ENCODE measurements at places on chromosomes 16 and 17.
A peak's percentile ranks its signal among the peaks of the same experiment; 100 is the strongest.

GRCh38 chr16:58331024-58331707, 36.3 kb upstream of the PRSS54 start:
- no peak for DNase-seq

DNA sequence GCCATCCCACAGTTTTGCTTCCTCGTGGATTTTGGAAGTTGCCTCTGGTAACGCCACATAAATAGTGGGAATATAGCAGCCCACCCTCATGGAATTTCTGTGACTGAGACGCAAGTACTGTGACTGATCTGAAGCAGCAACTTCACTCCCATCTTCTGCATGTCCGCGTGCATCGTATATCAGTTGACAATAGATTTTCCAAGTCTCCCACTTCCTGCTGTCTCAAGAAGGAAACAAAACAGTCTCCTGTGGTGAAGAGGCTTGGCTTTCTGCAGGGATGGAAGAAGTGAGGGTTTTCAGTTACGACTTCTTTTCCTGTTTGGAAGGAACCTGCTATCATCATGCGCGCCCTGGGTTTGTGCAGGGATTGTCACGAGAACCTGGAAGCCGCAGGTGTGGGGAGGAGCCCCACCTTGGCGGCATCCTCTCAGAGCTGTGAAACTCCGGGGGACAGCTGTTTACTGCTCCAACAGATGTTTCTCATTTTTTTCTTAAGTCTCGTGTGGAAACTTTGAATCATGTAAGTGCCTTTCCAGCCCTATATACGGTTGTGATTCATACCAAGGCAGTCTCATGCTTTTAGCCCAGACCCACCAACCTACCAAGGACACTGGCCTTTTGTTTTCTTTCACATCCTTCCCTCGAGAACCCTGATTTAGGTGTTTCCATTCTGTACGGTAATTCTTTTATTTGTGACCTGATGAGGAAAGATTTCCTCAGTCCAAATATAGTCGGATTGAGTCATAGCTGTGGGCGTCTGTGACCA, 57.5 kb downstream of the WIPI1 start:
- no peak for DNase-seq

DNA sequence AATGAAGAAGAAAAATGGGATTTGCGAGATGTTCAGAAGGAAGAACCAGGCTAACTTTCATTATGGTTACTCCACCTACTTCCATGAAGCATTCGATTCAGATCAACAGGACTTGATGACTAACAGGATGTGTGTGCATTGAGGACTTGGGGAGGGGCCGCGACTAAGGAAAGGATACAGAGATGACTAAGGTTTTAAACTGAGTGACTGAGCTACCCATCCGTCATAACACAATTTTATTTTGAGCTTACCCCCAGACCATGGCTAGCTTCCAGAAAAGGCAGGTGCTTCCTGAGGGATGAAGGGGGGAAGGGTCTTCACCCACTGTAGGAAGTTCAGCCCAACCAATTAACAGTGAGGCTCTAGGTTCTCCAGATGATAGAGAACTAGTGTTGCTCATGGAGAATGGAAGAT, 2.5 kb upstream of the CDYL2 start:
- peak; percentile 24 for DNase-seq

DNA sequence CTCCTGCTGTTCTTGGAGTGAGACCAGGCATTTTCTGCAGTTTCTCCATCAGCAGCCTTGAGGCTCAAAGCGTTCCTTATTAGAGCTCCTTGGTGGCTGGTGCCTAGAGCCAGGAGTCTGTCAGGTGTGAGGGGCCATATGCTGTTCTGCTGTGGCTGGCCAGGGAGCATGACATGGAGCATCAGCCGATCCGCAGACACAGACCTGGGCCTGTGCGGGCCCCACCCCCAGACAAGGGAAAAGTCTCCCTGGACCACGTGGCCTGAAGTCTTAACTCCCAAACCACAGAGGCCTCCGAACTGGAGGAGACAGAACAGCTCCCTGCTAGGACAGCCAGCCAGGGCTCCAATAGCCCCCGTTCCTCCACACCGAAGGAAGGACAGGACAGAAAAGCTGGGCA, 162.7 kb upstream of the CIBAR2 start:
- no peak for DNase-seq

GRCh38 chr16:3443108-3444031, at the start of the genes NAA60 and ZNF597:
Gene NAA60, plus strand, starts transcription at chr16:3443680. Its CDS starts 32,548 bp downstream, at chr16:3476228.
Gene ZNF597, minus strand, starts transcription at chr16:3443504. Its CDS starts 351 bp downstream, at chr16:3443153.
- DNase-seq, result no peak

DNA sequence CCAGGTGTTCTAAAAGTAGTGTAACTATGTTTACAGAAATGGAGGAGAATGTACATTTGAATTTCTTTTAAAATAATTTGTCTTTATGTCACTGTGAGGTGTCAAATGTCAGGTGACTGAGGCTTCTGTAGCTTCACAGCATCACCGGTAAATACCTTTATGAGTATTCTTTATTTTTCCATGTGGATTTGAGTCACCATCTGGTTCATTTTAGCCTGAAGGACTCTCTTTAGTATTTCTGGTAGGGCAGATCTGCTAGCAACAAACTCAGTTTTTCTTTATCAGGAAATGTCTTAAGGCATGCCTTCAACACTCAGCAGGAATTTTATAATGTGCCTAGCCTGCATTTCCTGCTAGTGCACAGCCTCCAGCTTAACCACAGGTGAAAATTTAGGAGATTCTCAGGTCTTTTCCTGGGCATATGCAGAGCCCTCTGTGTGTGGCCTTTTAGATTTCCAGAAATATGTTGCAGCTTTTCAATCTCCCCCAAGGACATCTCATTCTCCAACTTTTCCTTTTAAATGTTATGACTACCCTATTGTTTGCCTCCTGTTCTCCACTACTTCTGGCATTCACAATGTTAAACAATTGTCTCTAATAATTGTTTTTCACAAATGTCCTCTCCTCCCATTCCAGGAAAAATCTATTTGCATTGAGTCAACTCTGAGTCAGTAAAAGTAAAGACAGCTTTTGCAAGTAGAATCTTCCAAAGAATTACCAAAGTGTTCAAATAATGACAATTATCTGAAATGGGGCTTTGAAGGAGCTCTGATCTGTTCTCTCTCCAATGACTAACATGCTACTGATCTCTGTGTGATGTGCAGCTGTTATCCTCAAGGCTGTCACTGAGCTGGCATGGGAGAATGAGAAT, 239.4 kb upstream of the CPHXL start:
- no peak for DNase-seq

DNA sequence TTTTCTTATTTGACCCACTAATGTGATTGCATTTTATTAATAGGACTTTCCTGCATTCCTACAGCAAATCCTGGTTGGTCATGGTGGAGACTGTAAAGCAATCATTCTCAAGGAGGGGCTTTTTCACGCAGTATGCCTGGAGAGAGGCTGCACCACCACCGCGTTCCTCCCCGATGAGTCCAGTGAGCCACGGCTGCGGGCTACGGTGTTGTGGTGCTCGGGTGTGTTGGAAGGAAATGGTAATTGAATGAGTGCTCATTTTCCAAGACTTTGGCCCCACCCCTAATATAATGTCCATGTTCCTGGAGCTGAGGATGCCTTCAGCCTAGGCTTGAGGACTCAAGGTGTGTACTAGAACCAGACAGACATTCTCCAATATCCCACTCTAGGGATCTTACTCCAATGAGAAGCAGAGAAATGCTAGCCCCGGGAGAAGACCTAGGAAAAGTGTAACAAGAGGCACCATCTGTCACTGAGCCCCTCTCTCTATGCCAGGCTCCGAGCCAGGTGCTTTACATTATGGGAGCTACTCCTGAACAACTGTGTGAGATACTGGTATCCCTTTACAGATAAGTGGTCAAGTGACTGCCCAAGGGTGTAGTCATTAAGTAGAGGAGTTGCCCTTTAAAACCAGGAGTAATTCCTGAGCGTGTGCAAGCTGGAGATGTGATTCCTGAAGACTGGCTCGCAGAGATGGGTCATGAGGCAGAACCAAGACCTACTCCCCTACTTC, 39.4 kb downstream of the HEATR6 start:
- no peak for DNase-seq

DNA sequence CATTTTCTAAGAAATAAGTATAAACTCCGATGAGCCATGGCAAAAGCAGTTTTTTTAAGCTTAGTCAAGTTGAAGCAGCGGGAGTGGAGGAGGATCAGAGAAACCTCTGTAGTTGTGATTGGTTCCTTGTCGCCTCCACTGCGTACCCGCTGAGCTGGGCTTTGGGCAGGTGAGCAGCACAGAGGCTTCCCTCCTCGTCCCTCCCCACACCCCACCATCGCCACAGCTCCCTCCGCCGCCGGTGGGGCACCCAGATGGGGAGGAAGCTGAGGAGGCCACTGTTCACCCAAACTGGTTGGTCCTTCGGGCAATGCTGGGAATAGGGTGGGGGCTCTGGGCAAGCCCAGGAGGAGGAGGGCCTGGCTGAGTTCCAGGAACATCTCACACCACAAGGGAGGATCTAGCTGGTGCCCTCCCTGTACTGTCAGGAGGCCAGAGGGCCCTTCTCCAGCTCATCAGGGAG, 5.2 kb upstream of the MRPL38 start:
- DNase-seq, result no peak

DNA sequence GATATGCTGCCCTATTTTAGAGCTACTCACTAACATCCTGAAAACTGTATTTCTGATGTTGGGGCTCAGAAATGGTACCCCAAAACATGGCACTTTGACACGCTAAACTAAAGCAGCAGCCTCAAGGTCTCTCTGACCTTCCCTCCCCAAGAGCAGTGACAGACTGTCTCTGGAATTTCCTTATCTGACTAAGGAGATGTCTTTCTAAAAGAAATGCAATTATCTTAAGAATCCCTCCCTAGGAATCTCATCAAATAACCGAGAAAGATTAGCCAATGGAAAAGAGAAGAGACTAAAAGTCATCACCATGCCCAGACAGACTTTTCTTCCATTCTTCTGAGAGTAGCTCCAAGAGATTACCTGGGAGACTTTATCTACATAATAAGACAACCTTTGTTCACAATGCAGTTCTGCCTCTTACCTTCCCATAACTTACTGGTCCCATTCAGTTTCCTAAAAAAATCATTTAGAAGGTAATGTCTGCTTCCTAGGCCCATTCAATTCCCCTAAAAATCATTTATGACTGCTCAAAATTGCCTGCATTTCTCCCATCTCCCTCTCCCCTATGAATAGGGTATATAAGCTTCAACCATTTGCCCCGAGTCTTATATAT, 123.9 kb downstream of the CPPED1 start:
- no peak for DNase-seq

GRCh38 chr17:17844500-17844899, 7.7 kb upstream of the SREBF1 start:
- no peak for DNase-seq

- DNase-seq, result no peak
Observed at GRCh38 chr16:7338826-7339225, 6.2 kb downstream of the RBFOX1 start.

- no peak for DNase-seq
Observed at GRCh38 chr17:954431-955164, 25.0 kb downstream of the NXN start.

GRCh38 chr16:55496509-55497145, 12.2 kb upstream of the LPCAT2 start:
- no peak for DNase-seq

GRCh38 chr16:11078812-11079459, 134.6 kb downstream of the CLEC16A start:
- peak; percentile 78 for DNase-seq

GRCh38 chr16:48613061-48613957, 3.3 kb upstream of the N4BP1 start:
- no peak for DNase-seq

GRCh38 chr16:74563828-74564263, 43.1 kb downstream of the GLG1 start:
- DNase-seq, result no peak

DNA sequence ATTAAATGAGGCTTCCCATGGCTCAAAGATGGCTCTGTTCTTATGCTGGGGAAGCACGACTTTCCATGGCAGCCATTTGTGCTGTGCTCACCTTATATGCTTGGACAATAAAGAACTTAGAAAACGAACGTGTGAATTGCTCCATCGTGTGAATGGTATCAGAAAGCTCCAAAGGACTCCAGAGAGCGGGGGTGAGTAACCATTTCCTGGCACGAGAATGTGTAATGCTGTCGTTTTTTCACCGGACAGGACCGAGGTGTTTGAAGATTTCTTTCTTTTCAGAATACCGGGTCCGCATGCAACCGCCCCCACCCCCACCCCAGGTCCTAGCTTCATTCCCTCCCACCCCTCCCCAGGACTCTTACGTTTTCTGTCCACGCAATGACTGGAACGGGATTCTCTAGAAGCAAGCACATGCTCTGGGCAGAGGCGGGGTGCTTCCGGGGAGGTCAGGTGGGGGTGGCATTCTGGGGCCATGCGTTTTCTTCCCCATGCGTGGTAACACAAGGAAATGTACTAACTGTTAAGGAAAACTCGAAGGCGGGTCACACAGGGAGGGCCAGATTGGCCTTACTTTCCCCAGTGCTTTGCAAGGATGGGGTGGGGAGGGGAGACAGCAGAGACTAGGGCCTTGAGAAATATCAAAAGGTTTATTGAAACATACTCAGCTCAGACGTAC, 26.2 kb downstream of the GPRC5B start:
- DNase-seq, result no peak

DNA sequence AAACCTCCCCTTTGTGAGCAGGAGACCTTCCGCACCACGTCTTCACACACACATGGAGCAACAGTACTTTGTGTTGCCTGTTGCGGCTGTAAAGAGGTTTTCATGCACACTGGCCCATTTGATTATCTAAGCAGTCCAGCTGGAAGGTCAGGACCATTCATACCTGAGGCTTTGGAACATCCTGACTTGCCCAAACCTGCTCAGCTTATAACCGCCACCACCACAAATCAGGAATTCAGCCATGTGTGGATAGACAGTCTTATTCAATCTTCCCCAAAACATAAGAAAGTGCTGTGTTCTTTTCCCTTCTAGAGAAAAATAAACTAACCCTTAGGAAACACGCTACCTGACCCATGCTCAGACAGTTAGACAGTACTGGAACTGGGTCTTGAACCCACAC, 81.6 kb upstream of the XYLT1 start:
- DNase-seq, result no peak

- DNase-seq, result no peak
Observed at GRCh38 chr17:74770498-74771318, 5.4 kb downstream of the NAT9 start.

DNA sequence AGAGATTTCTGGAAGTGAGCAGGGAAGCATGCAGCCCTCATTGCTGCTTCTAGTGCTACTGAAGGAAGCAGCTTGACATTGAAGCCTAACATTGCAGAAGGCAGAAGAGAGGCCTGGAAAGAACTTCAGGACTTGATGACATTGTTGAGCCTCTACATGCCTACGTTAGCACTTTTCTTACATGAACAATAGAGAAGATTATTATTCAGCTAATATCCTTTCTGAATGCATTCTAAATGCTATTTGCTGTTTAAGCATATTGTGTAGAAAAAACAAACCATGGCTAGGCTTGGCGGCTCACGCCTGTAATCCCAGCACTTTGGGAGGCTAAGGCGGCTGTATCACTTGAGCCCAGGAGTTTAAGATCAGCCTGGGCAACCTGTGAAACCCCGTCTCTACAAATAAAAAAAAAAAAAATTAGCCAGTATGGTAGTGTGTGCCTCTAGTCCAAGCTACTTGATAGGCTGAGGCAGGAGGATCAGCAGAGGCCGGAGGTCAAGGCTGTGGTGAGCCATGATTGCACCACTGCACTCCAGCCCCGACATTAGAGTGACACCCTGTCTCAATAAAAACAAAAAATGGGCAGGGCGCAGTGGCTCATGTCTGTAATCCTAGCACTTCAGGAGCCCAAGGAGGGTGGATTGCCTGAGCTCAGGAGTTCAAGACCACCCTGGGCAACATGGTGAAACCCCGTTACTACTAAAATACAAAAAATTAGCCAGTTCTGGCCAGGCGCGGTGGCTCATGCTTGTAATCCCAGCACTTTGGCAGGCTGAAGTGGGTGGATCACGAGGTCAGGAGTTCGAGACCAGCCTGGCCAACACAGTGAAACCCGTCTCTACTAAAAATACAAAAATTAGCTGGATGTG, 2.2 kb upstream of the AURKB start:
- no peak for DNase-seq

GRCh38 chr17:3935140-3935542, 18.9 kb upstream of the P2RX1 start:
- no peak for DNase-seq

Measured in HFF-Myc (cell line).